Left colon (tissue), 2 donors: ENCODE measurements at places on chromosomes 13 and 19.

DNA sequence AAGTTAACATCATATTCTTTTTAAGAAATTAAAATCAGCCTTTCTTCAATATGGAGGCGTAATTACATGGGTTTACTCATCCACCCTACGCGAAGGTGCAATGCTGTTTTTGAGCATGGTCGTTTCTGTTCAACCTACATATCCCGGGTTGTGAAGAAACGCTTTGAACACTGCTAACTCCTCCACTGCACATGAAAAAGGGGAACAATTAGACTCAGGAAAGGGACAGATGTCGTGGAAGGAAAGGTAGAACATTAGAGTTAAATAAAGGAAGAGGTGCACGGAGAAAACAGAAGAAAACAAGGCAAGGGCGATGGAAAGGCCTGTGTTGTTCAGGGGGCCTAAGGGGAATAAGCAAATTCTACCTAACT lies 4.1 kb downstream of the ZIC5 start:
- DNase-seq, result no peak

GRCh38 chr13:96398486-96398885 lies 308.6 kb downstream of the HS6ST3 start:
- DNase-seq, result no peak

GRCh38 chr13:93233997-93234416 lies 7.4 kb downstream of the GPC6 start:
- DNase-seq, result no peak

GRCh38 chr13:112346173-112346898 lies 29.8 kb upstream of the SPACA7 start:
- no peak for DNase-seq

DNA sequence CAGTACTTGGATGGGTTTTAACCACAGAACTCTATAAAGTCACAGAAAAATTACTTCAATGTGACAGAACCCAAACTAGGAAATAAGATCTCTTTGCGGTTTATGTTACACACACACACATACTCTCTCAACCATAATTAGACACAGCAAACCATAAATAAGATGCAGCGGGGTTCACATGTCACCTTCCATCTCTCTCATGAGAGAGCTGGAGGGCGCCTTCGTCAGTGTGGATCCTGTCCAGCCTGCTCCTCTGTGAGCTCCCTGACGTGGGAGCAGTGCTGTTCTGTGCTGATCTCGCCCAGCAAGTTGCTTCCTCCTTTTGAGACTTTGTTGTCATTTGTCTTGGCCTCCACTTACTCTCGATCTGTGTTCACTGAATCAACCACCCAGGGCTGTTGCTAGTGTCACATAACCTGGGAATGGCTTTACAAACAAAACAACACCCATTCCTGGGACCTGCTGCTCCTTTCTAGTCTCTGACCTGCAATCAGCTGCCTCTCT lies 204.9 kb upstream of the KL start:
- peak; percentile 43 for DNase-seq

DNA sequence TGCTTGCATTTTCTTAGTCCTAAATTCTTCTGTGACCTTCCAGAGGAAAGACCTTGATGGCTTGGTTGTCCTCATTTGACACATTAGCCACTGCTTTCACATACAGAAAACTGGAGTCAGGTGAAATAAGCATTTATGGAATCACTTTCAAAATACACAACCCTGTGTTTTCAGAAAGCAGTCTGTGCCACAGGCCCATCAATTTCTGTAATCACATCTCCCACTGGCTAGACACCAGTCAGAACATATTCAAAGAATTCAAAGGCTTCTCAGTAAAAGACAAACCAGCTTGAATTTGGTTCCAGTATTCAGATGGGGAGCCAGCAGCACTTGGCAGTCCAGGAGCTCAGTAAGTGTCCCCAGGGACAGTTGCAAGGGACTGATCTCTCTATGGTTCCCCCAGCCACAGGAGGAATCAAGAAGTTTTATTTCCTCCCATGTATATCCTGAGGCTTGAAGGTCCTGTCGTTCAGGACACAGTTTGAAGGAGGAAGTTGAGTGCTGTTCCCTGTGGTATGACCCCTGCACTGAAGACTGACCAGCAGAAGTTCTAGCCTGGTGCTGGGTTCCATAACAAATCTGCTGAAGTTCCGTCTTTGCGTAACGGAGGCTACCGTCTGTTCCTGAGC lies 214.3 kb downstream of the FOXO1 start:
- no peak for DNase-seq

- DNase-seq, result peak; percentile 78
Observed at GRCh38 chr13:24651718-24652345, 28.4 kb upstream of the ATP12A start.
